Stimulated activated CD4-positive, alpha-beta T cell treated with anti-CD3 and anti-CD28 coated beads, Interleukin-1b, Interleukin-23, amount 100 ng/mL, for 48 hours (primary cell): ENCODE measurements at places on chromosomes 4 and X.

- DNase-seq = no peak
These were observed 3.3 kb downstream of the ITIH6 start for GRCh38 chrX:54794795-54795194.

DNA sequence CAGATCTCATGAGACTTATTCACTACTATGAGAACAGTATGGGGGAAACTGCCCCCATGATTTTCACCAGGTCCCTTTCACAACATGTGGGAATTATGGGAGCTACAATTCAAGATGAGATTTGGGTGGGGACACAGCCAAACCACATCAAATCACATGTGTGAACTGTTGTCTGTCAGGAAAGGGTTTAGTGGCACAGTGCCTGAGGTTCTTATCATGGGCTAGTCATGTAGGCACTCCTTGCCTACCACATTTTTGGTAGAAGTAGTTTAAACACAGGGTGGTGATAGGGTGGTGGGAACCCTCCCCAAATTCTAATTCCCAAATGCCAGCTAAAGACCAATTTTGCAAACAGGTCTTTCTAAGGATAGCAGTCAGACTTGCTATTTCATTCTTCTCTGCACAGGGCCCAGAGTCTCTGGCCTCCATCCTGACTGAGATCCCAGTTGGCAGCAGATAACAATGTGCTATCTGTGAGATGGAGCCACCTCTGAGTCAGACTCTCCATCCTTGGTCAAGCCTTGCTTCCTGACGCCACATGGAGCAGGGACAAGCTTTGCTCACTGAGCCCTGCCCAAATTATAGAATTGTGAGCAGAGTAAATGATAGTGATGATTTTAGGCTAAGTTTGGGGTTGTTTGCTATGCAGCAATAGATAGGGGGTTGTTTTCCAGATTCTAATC lies 33.5 kb upstream of the SETD7 start:
- no peak for DNase-seq

GRCh38 chrX:101430457-101431078 lies 22.5 kb downstream of the HNRNPH2 start:
- no peak for DNase-seq

- no peak for DNase-seq
These were observed 8.4 kb upstream of the VSIG1 start for GRCh38 chrX:108036298-108036973.

- DNase-seq = no peak
These were observed 26.1 kb upstream of the CFAP299 start for GRCh38 chr4:80309294-80310004.

- peak; percentile 60 for DNase-seq
These were observed 15.0 kb downstream of the SCARB2 start for GRCh38 chr4:76198411-76199237.

GRCh38 chr4:10715696-10716095 lies 31.1 kb upstream of the CLNK start:
- no peak for DNase-seq

GRCh38 chr4:40121515-40121914 lies 64.9 kb downstream of the N4BP2 start:
- peak; percentile 28 for DNase-seq

DNA sequence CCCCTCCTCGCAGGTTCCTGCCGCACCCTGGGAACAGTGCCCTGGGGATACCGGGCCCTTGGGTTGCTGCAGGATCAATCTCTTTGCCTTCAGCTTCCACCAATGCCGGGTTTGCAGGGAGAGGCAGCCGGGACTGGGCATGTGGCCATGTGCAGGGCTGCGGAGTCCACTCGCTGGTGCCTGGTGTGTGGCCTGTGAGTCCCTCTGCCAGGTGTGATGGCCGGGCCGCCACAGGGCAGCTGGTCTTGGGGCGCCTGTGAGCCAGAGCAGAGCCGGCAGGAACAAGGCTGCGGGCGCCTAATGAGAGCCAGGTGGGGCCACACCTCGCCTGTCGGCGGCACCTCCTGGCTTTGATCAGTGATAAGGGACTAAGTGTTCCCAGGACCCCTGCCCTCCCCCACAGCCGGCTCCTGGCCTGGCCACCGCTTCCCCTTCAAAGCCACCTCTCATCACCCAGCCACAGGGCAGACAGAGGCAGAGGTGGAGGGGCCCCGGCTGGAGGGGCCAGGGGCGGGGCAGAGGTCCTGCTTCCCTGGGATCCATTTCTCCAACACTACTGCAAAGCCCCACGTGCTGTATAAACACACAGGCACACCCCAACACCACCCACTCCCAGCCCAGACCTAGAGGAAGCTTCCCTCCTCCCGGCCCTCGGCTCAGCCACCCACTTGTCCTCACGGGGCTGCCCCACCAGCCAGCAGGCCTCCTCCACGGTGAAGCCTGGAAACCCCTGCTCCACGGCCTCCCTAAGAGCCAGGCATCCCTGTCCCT lies 132.7 kb downstream of the CPZ start:
- DNase-seq = no peak

DNA sequence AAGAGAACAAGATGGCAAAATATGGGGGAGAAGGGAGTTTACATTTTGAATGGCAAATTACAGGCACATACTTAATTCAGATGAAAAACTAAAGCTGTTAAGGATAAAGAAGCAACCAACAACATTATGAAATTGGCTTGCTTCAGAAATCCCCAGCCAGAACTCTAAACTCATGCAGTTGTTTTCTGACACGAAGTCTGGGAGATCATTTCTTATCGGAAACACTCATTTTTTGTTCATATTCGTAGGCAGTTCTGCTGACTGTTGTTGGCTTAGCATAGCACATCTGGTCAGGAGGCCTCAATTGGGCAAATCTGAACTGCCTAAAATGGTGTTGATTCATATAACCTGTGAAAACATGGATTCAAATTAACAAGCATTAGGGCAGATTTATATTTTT lies 33.0 kb upstream of the ARHGAP6 start:
- DNase-seq = no peak

GRCh38 chr4:101464596-101464995 lies 117.3 kb upstream of the PPP3CA start:
- no peak for DNase-seq

GRCh38 chr4:175271010-175271630 lies 353.0 kb downstream of the ADAM29 start:
- DNase-seq = no peak

GRCh38 chr4:88755454-88755853 lies 57.8 kb upstream of the NAP1L5 start:
- no peak for DNase-seq

DNA sequence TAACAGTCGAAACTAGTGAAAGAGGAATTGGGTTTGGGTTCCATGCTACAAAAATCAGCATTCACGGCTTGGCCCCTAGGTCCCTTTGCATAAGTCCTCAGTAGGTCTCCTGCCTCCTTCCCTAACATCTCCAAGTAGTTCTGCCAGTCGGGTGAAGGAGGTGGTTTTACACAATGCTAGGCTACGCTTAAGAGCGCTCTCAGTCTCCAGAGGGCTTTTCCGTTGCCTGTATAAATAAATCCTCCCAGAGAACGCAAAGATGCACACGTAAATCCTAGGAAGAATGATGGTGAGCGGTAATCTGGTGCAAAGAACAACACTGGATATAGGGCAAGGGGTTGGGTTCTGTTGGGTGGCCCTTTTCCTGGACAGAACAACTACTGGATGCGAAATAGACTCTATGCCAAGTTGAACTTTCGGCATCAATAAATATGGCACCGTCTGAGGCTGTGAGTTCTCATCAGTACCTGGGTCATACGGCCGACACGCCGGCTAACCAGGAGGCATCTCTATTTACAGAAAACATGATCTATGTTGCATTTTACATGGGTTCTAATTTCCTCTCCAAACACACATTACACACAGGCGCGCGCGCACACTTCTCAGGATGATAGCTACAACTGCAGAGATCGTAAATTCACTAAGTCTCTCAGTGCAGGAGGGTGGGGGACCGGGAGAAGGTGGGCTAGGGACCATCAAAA lies 1.3 kb downstream of the CAMK2D start:
- DNase-seq = peak; percentile 34

DNA sequence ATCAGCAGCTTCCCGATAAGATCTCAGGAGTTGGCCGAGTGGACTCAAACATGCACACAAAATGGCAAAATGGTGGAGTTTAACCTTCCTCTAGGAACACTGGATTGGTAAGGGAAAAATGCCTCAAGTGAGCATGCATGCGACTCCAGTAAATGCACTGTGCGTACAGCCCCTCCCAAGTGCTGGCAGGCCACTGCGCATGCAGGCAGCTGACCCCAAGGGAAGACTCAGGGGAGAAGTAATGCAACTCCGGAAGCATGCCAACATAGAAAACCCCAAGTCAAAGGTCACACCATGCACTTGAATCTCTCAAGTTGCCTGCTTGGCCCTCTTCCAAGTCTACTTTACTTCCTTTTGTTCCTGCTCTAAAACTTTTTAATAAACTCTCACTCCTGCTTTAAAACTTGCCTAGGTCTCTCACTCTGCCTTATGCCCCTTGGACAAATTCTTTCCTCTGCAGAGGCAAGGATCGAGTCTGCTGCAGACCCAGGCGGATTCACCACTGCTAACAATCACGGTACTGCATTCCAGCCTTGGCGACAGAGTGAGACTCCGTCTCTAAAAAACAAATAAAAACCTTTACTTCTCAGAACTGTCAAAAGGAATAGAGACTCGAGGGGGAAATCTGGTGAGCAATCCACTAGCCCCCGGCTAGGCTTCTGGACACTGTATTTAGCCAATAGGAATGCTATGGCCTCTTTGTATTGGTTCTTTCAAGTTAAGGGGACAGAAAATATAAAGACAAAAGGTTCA lies 33.5 kb downstream of the NYX start:
- DNase-seq = no peak

DNA sequence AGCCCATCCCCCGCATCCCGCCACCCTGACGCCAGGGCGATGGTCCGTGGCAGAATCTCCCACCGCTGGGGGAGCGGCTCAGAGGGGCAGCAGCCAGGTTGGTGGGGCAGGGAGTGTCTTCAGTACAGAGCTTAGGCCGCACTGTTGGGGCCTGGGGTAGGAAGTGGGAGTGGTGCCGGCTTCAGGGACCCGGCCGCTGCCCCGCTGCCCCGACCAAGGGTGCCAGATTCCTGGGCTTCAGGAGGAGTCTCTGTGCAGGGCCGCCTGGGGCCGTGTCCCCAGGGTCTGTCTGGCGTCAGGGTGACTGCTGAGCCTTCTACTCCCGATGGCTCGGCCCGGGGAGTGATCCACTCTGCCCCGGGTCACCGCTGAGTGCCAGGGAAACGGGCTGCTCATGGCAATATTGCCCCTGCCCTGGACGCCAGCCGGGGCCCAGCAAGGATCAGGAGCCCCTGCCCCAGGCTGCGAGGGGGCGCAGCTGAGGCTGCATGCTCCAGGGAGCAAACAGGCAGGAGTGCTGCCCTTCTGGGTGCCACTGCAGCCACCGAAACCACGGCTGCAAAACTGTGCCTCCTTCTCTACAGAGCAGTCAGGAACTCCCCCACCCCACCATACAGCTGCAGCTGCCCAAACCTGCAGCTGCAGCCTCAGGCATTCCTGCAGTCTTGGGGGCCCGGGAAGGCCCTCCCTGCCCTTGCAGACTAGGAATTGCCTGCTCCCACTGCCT lies 1206.1 kb downstream of the ARAP2 start:
- DNase-seq = no peak

DNA sequence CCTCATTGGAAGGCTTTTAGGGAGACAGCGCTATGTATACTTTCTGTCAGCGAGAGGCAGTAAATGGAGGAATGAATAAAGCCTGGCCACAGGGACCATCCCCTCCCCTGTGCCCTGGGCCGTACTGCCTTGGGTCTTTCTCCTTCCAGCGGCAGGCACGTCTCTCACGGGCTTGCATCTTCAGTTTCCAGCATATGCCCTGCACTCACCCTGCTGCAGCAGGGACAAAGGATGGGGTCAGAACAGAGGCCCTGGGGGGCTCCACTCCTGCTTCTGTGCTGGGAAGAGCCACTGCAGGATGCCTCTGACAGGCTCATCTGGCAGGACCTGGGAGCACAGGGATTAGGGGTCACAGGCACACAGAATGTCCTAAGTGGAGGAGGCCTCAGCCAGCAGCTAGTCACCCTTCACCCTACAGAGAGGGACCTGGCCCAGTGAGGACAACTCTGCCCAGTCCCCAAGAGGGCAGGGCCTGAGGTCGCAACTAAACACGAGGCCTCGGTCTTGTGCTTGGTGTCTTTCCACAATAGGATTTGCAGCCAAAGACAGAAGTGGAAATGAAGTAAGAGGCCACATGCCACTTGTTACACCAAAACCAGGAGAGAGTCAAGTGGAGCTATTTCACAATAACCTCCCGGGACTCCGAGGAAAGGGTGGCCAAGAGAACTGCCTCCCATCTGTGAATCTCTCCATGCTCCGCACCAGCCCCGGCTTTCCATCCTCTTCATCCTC lies 150.8 kb downstream of the AFAP1 start:
- DNase-seq = no peak

- DNase-seq = peak; percentile 9
These were observed 205.9 kb downstream of the AASDH start for GRCh38 chr4:56181140-56181953.

DNA sequence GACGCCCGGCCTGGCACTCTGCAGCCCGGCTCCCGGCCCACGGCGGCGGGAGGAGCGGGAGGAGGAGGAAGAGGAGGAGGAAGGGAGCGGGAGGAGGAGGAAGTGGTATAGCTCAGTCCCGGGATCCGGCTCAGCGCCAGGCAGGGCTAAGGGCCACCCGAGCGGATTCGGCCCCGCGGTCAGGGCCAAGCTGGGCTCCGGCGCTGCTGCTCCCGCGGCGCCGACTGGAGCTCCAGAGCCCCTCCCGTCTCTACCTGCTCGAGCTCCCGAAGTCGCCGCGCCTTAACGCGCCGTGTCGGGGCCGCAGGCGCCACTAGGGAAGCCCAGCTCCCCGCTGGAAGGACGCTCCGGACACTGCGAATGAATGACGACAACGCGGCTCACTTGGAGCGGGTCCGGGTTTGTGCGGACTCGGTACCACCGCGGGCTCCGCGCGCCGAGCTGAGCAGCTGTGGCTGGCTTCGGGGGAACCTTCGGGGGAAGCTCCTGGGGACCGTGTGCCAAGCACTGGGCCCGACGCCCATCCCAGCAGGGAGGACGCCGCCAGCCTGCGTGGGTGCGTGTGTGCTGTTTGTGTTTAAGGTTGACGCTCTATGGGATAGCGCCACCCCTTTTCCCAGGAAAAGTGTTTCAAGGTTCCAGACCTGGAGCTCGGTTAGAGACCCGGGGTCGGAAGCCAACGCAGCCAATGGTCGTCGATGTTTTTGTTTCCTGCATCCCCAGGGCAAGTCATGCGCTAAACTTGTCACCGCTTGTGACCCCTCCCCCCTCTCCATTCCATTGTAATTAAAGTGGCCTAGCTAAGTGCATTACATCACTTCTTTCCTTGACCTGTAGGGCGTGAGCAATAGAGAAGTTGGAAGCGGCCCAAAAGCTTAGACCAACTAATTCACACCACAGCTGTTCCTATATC lies at the start of gene TBC1D9:
Gene TBC1D9, minus strand, starts transcription at position 67 of the 913 bp plus-strand sequence. CDS start 340 bp downstream, outside the sequence.
- DNase-seq = no peak

GRCh38 chr4:178102139-178102538 lies 659.9 kb upstream of the AGA start:
- DNase-seq = no peak

DNA sequence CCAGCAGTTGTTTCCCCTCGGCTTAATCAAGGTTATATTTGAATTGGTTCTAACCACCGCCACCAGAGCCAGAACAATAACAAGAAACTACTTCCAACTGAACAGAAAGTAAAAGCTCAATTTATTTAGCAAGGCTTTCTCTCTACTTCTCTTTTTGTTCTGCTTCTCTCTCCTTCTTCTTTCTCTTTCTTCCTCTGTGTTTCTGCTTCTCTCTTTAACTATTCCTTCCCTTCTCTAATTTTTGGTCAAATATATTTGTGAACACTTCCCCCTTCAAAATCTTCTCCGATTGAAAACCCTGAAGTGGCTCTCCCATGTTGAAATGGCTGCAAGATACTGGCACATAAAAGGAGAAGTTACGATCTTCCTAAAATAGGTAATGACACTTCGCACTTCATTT lies 1195.9 kb upstream of the PRKX start:
- DNase-seq = no peak
